Thoracic aorta endothelial cell (primary cell): ENCODE measurements at places on chromosomes 6 and 20. TPM values are rescaled to one million over a fixed set of nuclear protein-coding genes. Genes with fewer than 3 reads are reported as not detected.

Gene GMDS
- 27.0 and 27.5 TPM in 2 replicates for total RNA-seq

Gene ARMC2
- total RNA-seq = 2.3 and 2.4 TPM in 2 replicates

Gene PRKN
- total RNA-seq = 0.29 and 2.1 TPM in 2 replicates

Gene HDGFL1
- total RNA-seq = not detected in 2 replicates

Gene RBPJL
- not detected in 2 replicates for total RNA-seq

Gene OXT
- total RNA-seq = not detected in 2 replicates
